ENCODE measurements at places on chromosomes 12 and 14.
A peak's percentile ranks its signal among the peaks of the same experiment; 100 is the strongest.

DNA sequence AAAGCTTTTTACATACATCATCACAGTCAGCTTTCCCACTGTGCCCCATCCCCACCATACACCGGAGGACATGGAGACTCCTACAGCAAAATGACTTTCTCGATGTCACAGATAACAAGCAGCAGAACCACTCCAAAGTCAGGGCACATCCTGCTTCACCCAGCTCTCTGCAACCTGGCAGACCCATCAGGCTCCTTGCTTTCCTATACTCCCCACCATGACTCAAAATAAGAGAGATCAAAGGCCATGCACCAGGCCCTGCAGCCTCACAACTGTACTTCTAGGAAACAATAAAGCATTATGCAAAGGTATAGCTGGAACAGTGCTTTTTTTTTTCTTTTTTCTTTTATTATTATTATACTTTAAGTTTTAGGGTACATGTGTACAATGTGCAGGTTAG lies 187.4 kb downstream of the DPF3 start:
- no peak for DNase-seq

GRCh38 chr12:21054334-21054733 lies 76.7 kb upstream of the SLCO1B1 start:
- DNase-seq: no peak

DNA sequence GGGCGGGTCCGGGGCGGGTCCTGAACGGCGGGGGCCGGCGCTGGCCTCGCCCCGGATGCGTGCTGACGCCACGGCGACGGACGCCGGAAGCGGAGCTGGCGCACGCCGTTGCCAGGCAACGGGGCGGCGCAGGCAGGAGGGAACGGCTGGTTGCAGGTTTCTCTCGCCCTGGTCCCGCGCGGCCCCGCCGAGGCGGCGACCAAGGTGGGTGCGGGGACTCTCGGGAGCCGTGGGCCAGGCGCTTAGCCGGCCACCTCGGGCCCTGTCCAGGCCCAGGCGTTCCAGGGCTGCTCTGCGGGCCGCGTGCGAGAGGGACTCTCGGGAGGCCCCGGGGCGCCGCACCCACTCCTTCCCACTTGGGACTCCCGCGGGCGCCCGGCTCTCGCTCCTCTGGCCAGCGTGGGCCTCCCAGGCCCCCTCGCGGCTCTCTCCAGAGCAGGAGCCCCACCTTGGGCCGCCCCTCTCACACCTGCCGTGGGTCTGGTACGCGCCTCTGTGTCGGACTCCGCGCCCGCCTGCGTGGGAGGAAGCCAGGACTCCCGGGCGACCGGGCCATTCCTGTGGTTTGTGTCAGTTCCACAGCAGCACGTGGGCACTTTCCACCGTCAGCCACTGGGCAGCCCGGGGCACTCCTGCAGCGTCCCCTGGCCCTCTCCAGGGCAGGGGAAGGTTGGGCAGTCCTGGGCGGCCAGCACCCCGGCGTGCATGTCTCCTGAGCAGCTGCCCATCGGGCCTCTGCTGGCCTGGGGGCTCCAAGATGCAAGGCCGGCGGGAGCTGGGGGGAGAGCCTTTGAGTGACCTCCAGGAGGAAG lies at the start of gene CLBA1:
CLBA1 (plus strand) TSS at position 114 of the 812 bp plus-strand sequence; CDS start at position 758, 644 bp downstream.
- DNase-seq: peak; percentile 80

DNA sequence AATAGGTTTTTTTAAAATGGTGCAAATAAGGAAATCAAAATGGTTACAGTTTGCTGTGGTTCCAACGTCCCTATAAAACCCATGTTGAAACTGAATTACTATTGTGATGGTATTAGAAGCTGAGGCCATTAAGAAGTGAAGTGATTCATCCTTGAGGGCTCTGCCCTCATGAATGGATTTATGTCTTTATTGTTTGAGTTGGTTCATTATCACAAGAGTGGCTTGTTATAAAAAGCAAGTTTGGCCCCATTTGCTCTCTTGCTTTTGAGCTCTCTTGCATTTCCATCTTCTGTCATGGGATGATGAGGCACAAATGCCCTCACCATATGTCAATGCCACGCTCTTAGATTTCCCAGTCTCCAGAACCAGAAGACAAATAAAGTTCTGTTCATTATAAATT lies 62.3 kb downstream of the PRKD1 start:
- no peak for DNase-seq

DNA sequence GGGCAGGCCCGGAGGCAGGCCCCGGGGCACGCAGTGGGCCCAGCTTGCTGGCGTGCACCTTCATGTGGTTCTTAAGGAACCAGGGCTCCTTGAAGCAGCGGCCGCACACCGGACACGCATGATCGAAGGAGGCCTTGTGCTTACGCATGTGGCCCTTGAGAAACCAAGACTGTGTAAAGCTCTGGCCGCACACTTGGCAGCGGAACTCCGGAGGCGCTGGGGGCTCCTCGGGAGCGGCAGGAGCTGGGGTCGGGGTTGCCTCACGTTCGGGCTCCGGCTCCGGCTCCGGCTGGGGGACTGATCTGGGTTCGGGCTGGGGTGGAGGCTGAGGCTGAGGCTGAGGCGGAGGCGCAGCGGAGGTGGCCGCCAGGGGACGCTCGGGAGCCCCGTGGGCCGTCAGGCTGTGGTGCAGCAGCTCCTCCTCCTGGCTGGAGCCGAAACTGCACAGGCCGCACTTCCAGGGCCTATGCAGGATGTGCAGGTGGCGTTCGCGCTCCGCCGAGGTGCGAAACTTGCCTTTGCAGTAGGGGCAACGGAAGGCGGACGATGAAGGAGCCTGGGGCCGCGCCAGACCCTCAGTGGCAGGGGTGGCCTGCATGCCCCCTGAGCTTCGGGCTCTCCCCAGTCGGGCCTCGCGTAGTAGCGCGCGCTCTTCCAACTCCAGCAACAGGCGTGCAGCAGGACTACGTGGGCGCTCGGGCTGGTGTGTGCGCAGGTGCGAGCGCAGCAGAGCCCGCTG lies 6.0 kb downstream of the ZNF219 start:
- DNase-seq: no peak

Data from left renal cortex interstitium (tissue), 4 donors.